ENCODE measurements at places on chromosomes 16 and 17. TPM values are rescaled to one million over a fixed set of nuclear protein-coding genes. Genes with fewer than 3 reads are reported as not detected.

The GTF3C1 gene
- 141 TPM for total RNA-seq

The SMIM5 gene
- total RNA-seq: not detected

The ZFHX3 gene
- total RNA-seq: 1.0 TPM

The CCL7 gene
- not detected for total RNA-seq

The VMO1 gene
- not detected for total RNA-seq

The NOXO1 gene
- total RNA-seq: 1.2 TPM

The NOG gene
- total RNA-seq: 0.89 TPM
